G401 (cell line): ENCODE measurements at places on chromosomes 5 and 9. TPM values are rescaled to one million over a fixed set of nuclear protein-coding genes. Genes with fewer than 3 reads are reported as not detected.

Gene INSYN2B
- total RNA-seq = not detected in 2 replicates

Gene HK3
- not detected in 2 replicates for total RNA-seq

Gene GPR150
- not detected in 2 replicates for total RNA-seq

Gene NUDT12
- total RNA-seq = 15.1 and 19.1 TPM in 2 replicates

Gene PCDHGB4
- total RNA-seq = not detected in 2 replicates

Gene PCDHB6
- not detected in 2 replicates for total RNA-seq

Gene OR1N2
- total RNA-seq = not detected in 2 replicates

Gene EGFLAM
- 0.55 TPM in 1 of 2 replicates, not detected in the other for total RNA-seq

Gene CARTPT
- not detected in 2 replicates for total RNA-seq

Gene GALNT10
- total RNA-seq = 47.8 and 61.1 TPM in 2 replicates

GRCh38 chr9:112535811-112536210 lies 49.2 kb downstream of the KIAA1958 start:
- no peak for DNase-seq

- DNase-seq = no peak
These were observed 34.1 kb downstream of the CFAP77 start for GRCh38 chr9:132443951-132444607.

DNA sequence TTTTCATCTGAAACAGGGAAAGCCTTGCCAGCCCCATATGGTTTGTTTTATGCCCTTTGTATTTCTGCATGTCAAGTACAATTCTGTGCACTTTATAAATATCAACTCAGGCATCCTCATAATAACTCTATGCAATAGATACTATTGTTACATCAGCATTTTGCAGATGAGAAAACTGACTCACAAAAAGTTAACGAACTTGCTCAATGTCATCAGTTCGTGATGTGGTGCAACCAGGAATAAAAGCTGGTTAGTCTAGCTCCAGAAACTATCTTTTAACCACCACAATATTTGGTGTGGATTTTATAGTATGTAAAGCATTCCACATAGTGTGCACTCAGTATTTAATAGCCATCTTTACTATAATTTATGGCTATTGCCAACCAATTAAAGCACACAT lies 134.9 kb downstream of the MRPS30 start:
- DNase-seq = no peak

DNA sequence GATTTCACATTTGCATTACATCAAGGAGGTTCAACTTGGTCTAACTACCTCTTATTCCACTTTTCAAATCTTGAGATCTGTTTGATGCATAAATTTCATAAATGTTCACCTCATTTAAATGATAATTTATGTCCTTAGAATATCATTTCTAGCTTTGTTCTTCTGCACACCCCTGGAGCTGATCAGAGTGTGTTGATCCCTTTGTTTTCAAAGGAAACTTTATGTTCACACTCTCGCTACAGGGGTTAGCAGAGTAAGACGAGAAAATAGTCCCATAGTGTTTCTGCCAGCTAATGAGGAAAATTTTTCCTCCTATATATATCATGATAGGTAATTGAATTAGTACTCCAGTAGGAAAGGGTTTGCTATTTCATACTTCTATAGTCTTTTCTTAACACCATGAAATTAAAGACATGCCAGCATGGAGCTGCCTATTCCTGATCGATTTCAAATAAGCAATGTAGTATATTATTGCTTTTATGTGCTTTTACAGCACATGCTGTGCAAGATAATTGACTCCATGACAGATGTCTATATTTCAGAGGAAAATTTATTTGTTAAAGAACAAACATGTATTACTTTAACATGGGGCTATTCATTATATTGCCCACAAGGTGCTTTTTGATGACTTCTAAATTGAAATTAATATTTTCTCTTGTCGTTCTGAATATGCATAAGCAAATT lies 4.8 kb upstream of the PAM start:
- no peak for DNase-seq

DNA sequence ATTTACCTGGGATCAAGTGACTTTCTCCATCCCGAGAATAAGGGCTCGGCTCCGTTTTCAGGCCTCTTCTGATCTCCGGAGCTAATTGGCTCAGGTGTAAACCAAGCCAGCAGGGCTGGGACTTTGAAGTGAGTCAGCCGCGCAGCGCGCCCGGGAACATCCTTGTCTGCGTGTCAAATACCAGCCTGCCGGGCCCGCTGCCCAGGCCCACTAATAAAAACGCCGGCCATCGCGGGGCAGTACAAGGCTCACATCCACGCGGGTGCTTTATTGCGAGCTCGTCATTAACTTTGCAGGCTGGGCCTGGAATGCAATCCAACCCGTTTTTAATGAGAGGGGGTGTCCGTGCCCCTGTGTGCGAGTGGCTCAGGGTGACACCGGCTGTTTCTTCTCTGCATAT lies 416.8 kb downstream of the IRX2 start:
- DNase-seq = peak; percentile 4

DNA sequence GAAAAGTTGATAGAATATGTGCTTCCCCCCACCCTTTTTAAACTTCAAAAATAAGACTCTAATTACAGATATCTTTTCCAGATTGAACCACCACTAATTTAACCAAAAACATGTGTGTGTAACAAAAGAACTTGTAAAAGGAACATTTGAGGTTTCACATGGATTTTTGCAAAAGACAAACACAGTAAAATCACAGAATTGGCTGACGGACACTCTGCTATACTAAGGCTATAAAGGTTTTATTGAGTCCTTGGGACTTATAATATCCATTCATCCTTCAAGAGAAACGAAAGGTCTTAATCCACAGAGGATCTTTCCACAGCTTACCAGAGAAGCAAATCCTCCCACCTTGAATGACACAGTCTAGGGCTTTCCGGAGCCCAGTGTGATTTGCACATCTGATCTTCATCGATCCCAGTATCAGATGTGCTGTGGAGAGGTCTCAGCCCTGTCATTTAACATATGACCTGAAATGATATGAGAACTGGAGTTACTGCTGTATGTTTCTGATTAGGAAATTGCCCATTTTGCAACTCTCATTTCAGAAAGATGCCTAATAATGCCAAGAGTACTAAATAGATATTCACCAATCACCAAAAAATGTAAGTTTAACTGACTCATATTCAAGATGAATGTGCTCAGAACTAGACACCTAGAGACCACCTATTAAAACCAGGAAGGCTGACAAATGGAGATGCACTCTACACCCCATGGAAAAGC lies 256.5 kb upstream of the FBXL7 start:
- DNase-seq = no peak

- DNase-seq = no peak
These were observed 12.1 kb upstream of the BARX1 start for GRCh38 chr9:93967020-93967803.

DNA sequence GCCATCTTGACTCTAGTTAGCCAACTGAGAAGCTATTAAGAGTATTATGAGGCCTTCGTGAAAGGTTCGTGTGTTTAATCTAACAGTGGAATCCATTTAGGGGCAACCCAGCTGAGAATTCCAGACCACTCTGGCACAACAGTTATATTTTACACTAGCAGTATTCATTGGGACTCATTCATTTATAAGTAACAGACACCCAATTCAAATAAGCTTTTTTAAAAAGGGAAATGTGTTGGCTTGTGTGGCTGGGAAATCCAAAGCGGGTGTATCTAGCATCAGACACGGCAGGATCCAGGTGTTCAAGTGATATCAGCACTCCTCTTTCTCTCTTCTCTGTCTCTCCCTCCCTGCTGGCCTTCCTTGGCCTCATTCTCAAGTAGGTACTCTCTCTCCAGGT lies 46.0 kb upstream of the SHC3 start:
- no peak for DNase-seq

GRCh38 chr9:121952611-121953010 lies 140.5 kb downstream of the TTLL11 start:
- DNase-seq = no peak

- DNase-seq = no peak
These were observed 89.7 kb upstream of the ZNF366 start for GRCh38 chr5:72596956-72597355.

- DNase-seq = no peak
These were observed 38.7 kb upstream of the SLC36A1 start for GRCh38 chr5:151408591-151409230.

DNA sequence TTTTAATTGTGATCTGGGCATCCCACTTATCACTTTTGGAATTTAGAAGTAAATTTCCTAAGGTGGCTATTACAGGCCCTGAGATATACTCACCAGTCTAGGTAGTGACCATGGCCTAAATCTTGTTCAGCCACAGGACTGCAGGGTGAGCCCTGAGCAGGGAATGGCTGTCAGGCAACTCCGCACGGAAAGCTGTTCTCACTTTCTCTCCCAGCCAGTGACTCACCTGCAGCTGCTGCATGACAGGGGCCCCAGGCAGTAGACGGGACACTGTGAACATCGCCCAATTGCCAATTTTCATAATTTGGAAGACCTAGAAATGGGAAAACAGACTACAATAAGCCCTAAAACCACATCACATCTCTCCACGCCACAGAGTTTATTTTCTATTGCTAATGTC lies 69.6 kb upstream of the TAF1L start:
- no peak for DNase-seq

- DNase-seq = no peak
These were observed 23.4 kb downstream of the LCP2 start for GRCh38 chr5:170273968-170274710.

- DNase-seq = no peak
These were observed 163.6 kb downstream of the LRRC70 start for GRCh38 chr5:62742207-62742606.

DNA sequence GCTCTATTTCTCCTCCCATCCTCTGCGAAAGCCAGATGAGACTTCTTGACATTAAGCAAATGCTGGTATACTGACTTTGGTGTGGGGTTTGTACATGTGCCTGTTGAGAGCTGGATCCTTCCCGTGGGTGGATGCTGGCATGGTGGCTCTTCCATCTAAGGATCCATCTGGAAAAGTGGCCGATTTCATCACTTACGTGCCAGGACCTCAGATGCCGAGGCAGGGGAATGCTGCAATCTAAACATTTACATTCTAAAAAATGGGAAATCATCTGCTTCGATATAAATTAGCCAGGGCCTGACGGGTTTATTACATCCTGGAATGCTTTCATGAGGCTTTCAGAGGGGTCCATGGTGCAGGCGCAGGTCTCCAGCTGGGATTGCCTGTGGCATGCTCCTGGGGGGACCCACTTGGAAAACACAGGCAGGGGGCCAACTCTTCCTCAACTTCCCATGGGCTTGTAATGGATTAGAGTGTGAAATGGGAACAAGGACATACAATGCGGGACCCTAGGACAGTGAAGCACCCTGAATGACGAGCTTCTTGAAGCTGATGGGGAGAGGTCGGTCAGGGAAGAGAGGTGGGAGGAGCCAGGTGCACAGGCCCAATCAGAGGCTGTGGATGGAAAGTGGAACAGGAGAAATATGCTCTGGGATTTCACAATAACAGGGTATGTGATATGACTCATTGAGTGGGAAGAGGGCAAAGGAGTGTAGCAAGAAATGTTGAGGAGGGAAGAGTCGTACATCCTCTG lies 105.5 kb upstream of the PITX1 start:
- DNase-seq = no peak

DNA sequence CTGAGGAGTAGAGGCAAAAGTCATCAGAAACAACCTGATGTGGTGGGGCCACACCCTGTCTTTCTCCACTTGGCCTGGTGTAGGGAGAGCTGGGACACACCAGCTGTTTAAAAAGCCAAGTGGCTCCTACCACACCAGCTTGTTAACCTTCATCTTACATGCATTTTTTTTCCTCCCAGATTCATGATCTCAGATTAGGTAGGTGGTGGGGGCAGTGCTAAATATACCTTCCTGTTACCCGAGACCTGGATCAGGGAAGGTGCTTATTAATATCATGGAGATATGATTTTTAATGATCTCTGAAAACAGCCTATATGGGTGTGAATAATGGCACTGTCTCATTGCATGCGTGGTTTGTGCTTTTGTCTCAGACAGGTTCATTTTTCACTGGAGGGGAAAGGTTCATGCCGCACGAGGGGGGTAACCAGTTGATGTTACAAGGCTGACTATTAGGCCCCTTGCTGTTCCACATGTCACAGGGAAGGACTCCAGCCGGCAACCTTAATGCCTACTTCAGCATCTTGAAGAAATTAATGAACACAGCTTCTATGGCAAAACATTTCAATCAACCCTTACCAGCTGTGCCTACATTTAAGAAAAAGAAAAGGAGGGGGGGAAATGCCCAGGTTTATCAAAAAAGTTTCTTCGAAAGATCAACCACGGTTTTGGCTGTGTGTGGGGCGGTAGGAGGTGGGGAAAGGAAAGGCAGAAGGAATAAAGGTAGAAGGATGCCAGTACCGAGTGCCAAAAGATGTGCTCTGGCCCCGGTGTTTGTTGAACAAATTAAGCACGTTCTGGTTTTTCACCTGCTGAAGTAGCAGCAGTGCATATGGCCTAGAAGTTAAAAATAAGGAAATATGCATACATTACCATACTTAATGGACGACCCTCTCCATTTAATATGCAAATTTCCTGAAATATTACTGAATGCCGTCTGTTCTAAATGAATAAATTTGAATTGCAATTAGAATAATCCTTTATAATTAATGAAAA lies 185.4 kb downstream of the EBF1 start:
- peak; percentile 44 for DNase-seq

DNA sequence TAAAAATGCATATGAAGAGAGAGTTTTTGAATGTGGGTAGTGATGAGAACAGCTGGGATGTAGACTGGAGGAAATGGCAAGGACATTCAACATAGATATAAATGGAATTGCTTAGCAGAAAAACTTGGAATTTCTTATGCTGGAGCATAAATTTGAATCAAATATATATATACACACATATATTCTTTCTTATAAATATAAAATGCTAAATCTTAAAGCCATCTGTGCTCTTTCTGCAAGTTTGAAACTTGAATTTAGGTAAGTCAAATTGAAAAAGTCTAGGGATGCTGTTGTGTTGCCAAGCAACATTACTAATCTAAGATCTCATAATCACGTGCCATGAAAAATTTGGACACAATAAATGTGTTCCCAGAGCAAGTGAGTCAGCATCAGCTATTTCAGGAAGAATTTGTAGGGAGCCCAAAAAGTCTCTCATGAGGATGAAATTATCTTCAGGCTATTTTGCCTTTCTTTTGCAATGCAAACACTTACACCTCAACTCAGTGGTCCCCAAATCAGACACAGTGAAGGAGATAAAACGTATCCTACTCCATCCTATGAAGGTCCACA lies 58.4 kb upstream of the ALDH1A1 start:
- DNase-seq = no peak

DNA sequence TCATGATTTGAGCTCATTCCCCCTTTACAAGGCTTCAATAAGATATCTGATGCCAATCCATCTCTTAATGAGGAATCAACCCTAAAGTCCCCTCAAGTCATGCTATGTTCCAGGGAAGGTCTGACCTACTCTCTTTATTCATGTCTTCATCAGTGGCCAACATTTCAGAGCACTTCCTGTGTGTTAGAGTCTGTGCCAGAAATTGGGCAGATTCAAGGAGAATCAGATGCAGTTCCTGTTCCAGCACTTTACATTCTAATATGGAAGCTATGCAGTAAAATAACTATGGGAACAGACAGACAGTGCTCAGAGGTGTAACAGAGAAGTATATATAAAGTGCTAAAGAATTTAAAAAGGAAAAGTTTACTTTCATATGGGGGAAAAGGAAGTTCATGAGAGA lies 193.4 kb upstream of the NR4A3 start:
- no peak for DNase-seq

GRCh38 chr9:100394032-100394695 lies 32.8 kb upstream of the MSANTD3 start:
- no peak for DNase-seq

GRCh38 chr5:126542441-126542840 lies 52.6 kb downstream of the ALDH7A1 start:
- no peak for DNase-seq

- no peak for DNase-seq
These were observed 509.7 kb downstream of the PSAT1 start for GRCh38 chr9:78806492-78807160.

GRCh38 chr9:33468797-33469621 lies 4.7 kb downstream of the NOL6 start:
- DNase-seq = no peak

GRCh38 chr5:94693845-94694370 lies 75.4 kb downstream of the SLF1 start:
- DNase-seq = peak; percentile 40
